ENCODE measurements at places on chromosomes 1 and 21. TPM values are rescaled to one million over a fixed set of nuclear protein-coding genes. Genes with fewer than 3 reads are reported as not detected.

- peaks cover 5% of the 10 kb centered on the region for H3K36me3 ChIP-seq
- no peak for DNase-seq
- H3K4me3 ChIP-seq, result no peak overlapping the region
- no peak overlapping the region for H3K27ac ChIP-seq
- H3K4me1 ChIP-seq, result peaks cover 8% of the 10 kb centered on the region
These were observed 35.5 kb downstream of the IFNAR1 start for GRCh38 chr21:33360281-33360680.

GRCh38 chr1:38015978-38016725 is 3.6 kb downstream of the UTP11 start:
- DNase-seq, result no peak
- peaks cover 15% of the 10 kb centered on the region for H3K4me1 ChIP-seq
- H3K36me3 ChIP-seq, result peaks cover 46% of the 10 kb centered on the region
- no peak overlapping the region for H3K27ac ChIP-seq

- no peak overlapping the region for H3K4me3 ChIP-seq
- peaks cover 31% of the 10 kb centered on the region for H3K4me1 ChIP-seq
- H3K27me3 ChIP-seq, result peaks cover 55% of the 10 kb centered on the region
- H3K36me3 ChIP-seq, result no peaks in the 10 kb centered on the region
These were observed 28.7 kb upstream of the DISP1 start for GRCh38 chr1:222786121-222786520.

- no peak for DNase-seq
- H3K4me1 ChIP-seq, result peaks cover 12% of the 10 kb centered on the region
- no peak overlapping the region for H3K27ac ChIP-seq
- no peak overlapping the region for H3K4me3 ChIP-seq
- peaks cover 4% of the 10 kb centered on the region for H3K36me3 ChIP-seq
- no peaks in the 10 kb centered on the region for H3K27me3 ChIP-seq
These were observed 66.1 kb downstream of the TMCO4 start for GRCh38 chr1:19733615-19734014.

GRCh38 chr1:230163205-230163604 is 96.2 kb downstream of the GALNT2 start:
- H3K4me1 ChIP-seq, result peaks cover 33% of the 10 kb centered on the region
- DNase-seq, result no peak
- H3K27ac ChIP-seq, result no peak overlapping the region
- H3K27me3 ChIP-seq, result no peaks in the 10 kb centered on the region
- H3K36me3 ChIP-seq, result no peaks in the 10 kb centered on the region

DNA sequence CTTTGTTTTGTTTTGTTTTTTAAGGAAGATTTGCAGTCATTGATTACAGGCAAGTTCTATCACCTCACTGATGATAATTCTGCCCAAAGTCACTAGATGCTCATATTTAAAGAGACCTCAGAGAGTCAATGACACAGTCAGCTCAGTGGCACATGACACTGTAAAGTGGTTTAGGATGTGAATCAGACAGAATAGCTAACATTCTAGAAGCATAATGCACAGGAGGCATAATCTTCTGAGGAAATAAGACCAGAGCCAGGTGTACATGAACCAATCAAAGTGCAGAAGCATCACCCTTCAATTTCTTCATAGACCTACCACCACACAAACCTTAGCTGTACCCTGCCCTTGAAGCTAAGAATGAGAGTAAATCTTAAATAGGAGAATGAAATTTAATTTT is 268.5 kb downstream of the BRINP2 start:
- no peaks in the 10 kb centered on the region for H3K4me1 ChIP-seq
- DNase-seq, result no peak
- no peak overlapping the region for H3K4me3 ChIP-seq
- no peaks in the 10 kb centered on the region for H3K36me3 ChIP-seq

- no peak for DNase-seq
- H3K27ac ChIP-seq, result peak overlapping the region; percentile 52
- H3K27me3 ChIP-seq, result no peaks in the 10 kb centered on the region
- no peak overlapping the region for H3K4me3 ChIP-seq
These were observed 32.3 kb upstream of the CITED4 start for GRCh38 chr1:40894455-40894854.

Gene CHI3L1
- total RNA-seq, result not detected

GRCh38 chr1:35885961-35886558 is 3.1 kb downstream of the AGO1 start:
- peak overlapping the region; percentile 38 for H3K4me3 ChIP-seq
- H3K36me3 ChIP-seq, result peaks cover 14% of the 10 kb centered on the region

DNA sequence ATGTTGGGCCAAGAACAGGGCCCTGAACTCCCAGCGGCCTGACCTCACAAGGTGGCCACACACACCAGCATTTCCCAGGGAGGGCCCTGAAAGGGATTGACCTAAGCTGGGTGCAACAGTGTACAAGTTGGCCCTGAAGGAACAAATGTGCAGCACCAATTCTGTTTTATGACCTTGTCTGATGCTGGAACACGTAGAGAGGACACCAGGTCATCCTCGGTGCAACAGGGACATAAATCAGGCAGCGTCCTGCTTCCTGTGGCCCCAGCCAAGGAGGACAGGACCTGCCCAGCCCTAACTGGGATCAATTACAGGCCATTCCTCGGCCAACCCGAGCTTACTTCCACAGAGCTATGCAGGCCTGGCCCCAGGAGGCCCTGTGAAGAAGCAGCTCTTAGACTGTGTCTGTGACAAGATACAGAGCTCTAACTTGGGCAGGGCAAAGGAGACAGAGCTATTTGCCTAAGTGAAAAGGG is 12.8 kb upstream of the PHC2 start:
- H3K27me3 ChIP-seq, result peaks cover 34% of the 10 kb centered on the region
- no peak overlapping the region for H3K27ac ChIP-seq
- H3K36me3 ChIP-seq, result no peaks in the 10 kb centered on the region
- DNase-seq, result no peak

DNA sequence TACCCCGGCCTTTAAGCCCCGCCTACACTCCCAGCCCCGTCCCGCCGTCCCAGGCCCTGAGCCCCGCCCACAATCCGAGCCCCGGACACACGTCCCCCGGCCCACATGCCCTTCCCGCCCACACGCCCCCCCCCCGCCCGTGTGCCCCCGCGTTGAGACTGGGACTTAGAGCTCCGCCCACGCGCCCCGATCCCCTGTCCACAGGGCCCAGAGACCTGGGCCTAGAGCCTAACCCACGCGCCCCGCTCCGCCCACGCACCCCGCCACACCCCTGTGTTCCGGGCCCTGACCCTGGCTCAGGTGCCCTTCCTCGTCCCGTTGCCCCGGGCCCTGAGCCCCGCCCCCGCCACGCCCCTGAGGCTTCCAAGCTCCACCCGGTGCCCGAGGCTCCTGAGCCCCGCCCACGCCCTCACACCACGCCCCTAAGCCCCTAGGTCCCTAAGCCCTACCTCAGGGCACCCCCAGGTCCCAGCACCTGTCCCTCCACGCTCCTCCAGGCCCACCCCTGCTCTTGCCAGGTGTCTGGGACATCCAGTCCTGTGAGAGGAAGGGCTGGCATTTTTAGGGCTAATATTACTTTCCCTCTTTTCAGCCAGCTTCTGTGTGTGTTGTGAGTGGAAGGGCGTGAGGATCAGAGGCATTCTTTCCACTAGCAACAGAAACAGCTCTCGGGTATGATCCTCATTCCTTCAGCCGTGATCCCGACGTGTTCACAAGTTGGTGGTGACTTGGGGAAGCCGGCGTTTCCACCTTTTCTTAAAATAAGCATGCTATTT is 552 bp upstream of the GPR157 start:
- DNase-seq, result peak; percentile 88
- H3K27ac ChIP-seq, result peak overlapping the region; percentile 18
- no peaks in the 10 kb centered on the region for H3K27me3 ChIP-seq
- H3K4me3 ChIP-seq, result peak overlapping the region; percentile 93

- H3K4me1 ChIP-seq, result no peaks in the 10 kb centered on the region
- no peak overlapping the region for H3K27ac ChIP-seq
- no peak for DNase-seq
- no peaks in the 10 kb centered on the region for H3K27me3 ChIP-seq
- no peaks in the 10 kb centered on the region for H3K36me3 ChIP-seq
- no peak overlapping the region for H3K4me3 ChIP-seq
These were observed 311.9 kb downstream of the PCP4 start for GRCh38 chr21:40179166-40179565.

DNA sequence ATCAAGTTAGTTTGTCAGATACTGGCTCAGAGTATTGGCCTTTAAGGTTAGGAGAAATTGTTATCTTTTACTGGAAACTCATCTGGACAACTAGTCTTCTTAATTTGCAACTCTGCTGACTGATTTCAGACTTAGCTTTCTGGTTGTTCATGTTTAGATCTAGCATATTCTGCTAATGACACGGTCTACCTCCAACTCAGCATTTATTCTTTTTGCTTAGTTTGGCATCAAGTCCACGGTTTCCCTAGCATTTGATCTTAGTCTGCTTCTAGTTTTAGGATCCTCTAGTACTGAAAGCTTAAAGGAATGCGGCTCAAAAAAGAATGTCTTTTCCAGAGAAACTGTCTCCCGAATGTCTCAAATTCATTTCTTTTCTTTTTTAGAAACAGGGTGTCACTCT is 75.6 kb upstream of the SLFNL1 start:
- H3K27ac ChIP-seq, result no peak overlapping the region
- H3K4me3 ChIP-seq, result no peak overlapping the region
- no peaks in the 10 kb centered on the region for H3K36me3 ChIP-seq
- no peaks in the 10 kb centered on the region for H3K27me3 ChIP-seq

Gene KISS1
- not detected for total RNA-seq

DNA sequence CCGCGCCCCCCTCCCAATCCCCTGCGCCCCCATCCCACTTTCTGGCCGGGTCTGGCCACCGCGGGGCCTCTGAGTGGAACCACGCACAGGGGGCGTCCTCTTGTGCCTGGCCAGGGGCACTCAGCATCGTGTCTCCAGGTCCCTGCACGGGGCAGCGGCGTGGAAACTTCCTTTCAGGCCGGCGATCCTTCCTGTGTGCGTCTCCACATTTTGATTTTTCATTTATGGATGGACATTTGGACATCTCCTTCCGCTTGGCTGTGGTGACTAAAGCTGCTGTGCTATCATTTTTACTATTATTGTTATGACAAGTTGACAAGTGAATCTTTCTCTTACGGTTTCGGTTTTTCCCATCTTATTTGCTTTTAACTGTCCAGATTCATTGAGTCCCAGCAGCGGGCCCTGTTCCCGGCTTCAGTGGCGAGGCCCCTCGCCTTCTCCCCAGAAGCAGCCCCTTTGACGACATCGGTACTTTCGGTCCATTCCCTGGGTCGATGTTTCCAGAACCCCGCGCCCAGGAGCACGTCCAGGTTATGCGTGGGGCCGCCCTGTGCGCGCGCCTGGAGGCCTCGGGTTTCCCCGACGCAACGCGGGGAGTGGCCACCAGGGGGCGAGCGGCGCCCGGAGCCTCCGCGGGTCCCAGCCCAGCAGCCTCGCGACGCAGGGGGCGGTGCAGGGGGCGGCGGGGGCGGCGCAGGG is 12.4 kb upstream of the SLC19A1 start:
- peaks cover 25% of the 10 kb centered on the region for H3K27me3 ChIP-seq
- peak overlapping the region; percentile 76 for H3K4me3 ChIP-seq
- peak; percentile 84 for DNase-seq
- H3K27ac ChIP-seq, result no peak overlapping the region

- no peak overlapping the region for H3K27ac ChIP-seq
- DNase-seq, result peak; percentile 37
- H3K36me3 ChIP-seq, result no peaks in the 10 kb centered on the region
- H3K4me1 ChIP-seq, result peaks cover 18% of the 10 kb centered on the region
These were observed 97.8 kb downstream of the EBNA1BP2 start for GRCh38 chr1:43074244-43074643.

GRCh38 chr1:227729881-227730629 is 5.0 kb downstream of the JMJD4 start:
- H3K36me3 ChIP-seq, result peaks cover 68% of the 10 kb centered on the region
- peak overlapping the region; percentile 79 for H3K4me3 ChIP-seq
- peak overlapping the region; percentile 78 for H3K27ac ChIP-seq
- H3K4me1 ChIP-seq, result peaks cover 8% of the 10 kb centered on the region
- H3K27me3 ChIP-seq, result no peaks in the 10 kb centered on the region

DNA sequence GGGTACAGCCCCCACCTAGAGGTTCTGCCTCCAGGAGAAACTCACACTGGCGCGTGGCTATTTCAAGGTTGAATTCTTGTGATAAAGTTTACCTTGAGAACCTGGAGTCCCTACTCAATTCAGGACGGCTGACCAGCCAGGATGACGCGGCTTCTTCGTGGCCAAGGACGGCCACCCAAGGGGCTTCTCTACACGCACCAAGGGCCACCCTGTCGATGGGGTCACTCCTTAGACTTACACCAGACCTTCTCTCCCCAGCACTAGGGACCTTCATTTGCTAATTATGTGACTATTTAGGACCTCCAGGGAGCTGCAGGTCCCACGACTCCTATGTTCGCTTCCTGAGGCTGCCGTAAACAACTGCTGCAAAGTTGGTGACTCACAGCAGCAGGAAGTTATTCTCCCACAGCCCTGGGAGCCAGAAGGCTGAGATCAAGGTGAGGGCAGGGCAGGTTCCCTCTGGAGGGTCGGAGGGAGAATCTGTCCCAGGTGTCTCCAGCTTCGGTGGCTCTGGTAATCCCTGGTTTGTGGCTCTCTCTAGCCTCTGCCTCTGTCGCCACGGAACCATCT is 135.9 kb downstream of the NPHP4 start:
- no peaks in the 10 kb centered on the region for H3K4me1 ChIP-seq
- no peaks in the 10 kb centered on the region for H3K36me3 ChIP-seq
- no peak for DNase-seq
- no peak overlapping the region for H3K27ac ChIP-seq

All from Calu3 (cell line).